ENCODE measurements at places on chromosomes 2 and 18.

DNA sequence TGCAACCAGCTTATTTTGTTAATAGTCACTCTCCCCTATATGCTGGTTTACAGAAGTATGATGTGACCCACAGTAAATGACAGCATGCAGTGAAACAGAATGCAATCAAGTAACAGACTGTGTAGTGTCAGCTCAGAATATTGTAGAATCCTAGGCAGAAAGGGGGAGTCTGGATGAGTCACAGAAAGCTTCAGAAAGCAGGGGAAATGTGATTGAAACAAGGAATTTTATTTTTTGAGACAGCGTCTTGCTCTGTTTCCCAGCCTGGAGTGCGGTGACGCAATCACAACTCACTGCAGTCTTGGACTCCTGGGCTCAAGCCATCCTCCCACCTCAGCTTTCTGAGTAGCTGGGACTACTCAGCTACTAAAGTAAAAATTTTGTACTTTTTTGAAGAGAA is 219.9 kb upstream of the FBXO11 start:
- DNase-seq = no peak

- DNase-seq = no peak
Measured at GRCh38 chr2:63249161-63249560, 198.5 kb downstream of the OTX1 start.

GRCh38 chr2:101265893-101266499 is 13.3 kb downstream of the CNOT11 start:
- no peak for DNase-seq

DNA sequence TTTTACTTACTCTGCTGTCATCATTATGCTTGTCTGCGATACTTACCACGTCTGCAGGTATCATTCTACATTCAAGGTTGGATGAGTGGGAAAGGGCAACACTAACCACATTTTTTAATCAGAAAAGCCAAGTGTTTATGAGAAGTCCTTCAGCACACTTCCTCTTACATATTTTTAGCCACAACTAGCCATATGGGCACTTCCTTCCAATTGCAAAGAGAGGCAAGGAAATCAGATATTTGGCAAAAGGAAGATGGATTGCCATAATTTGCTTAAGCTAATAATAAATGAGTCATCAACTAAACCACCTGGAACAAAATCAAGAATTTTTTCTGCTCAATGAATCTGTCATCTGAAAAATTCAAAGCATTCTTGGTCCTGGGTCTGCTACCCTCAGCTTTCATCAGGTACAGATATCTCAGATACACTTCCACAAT is 16.7 kb upstream of the MRO start:
- no peak for DNase-seq

- no peak for DNase-seq
Measured at GRCh38 chr2:125386074-125386473, 1269.9 kb upstream of the GYPC start.

DNA sequence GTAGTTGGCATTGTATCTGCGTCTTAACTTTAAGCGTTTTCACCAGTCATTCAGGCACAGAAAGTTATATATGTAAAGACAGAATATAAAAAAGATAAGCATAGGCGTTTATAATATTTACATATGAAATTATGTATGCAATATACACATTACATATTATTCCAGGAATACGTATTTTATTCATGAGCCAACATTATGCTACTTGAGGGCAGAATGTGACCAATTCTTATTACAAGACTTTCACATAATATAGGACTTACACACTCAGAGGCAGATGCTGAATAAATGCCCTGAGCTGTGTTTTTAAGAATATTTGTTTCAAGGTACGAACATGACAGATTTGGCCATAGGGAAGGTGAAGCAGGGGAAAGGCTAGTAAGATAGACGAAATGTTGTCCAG is 874.7 kb downstream of the NRXN1 start:
- DNase-seq = no peak

DNA sequence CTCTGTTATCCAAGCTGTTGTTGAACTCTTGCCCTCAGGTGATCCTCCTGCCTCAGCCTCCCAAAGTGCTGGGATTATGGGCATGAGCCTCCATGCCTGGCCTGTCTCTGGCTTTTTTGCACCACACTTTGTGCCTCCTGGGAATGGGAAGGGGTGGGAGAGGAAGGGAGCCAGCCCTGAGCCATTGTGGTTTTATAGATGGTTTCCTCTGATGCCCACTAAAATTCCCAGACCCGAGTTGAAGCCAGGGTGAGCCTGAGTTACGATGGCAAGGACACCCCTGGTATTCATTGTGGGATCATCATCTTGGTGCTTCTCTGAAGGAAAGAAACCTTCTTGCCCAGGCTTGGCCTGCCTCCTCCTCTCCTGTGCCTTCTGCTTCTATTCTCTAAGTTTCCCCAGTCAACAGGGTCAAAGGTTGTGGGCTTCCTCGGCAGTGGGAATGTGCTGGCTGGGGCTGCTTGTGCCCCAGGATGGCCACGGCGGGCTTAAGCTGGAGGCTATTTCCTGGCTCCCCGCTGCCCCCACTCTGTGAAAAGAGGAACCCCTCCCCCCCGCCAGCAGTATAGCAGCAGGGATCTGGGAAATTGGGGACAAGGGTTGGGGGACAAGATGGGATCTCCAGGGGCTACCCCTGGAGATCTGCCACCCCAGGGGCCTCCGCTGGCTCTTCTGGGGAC is 106.2 kb downstream of the STPG4 start:
- no peak for DNase-seq

DNA sequence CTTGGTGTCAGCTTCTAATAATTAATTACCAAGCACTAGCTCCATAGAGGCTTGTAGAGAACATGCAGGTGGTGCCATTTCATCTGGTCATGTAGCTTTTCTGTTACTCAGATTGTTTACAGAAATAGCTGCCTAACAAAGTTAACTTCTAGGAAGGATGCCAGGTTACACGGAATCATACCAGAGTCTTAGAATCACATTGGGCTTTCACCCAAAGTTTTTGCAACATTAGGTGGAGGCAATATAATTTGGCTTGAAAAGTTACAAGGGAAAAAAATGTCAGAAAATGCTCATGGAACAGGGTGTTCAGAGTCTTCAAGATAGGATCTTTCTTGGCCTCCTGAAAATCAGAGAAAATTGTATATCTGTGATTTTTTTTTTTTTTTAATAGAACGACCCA is 135.6 kb downstream of the ARHGAP15 start:
- no peak for DNase-seq

- DNase-seq = no peak
Measured at GRCh38 chr2:19990416-19990728, 467 bp upstream of the WDR35 start.

GRCh38 chr2:204039298-204039838 is 102.8 kb downstream of the ICOS start:
- DNase-seq = no peak

- no peak for DNase-seq
Measured at GRCh38 chr2:58502931-58503330, 261.8 kb upstream of the FANCL start.

DNA sequence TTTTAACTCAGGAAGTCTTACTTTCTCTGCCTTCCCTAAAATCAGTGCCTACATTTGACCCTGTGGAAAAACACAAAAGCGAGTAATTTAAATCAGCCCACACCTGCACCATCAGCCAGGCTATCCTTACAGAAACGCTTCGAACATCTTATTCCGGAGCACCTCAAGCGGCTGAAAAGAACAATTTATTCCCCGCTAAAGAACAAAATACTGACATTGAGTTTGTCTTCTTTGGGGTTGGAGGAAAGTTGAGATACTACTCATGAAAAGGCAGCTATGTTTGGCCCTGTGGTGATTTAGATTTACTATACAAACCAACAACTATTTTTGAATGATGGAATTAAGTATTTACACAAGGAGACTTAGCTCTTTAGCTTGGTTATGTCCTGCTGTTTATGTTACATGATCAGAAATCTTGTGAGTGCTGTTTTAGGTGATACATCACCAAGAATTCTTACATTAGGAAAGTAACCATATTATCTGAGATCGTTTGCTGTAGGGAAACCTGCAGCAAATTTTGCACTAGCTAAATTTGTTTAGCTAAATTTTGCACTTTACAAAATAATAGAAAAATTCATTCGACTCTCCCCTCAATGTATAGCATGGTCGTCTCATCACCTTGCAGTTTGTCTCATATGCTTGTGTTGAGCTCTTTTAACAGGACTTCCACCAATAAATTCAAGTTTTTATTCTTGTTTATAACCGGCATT is 158.8 kb upstream of the SIX2 start:
- DNase-seq = no peak

GRCh38 chr2:29236074-29236473 is 120.9 kb downstream of the CLIP4 start:
- no peak for DNase-seq

GRCh38 chr2:240304746-240305161 is 130.7 kb upstream of the GPC1 start:
- no peak for DNase-seq

DNA sequence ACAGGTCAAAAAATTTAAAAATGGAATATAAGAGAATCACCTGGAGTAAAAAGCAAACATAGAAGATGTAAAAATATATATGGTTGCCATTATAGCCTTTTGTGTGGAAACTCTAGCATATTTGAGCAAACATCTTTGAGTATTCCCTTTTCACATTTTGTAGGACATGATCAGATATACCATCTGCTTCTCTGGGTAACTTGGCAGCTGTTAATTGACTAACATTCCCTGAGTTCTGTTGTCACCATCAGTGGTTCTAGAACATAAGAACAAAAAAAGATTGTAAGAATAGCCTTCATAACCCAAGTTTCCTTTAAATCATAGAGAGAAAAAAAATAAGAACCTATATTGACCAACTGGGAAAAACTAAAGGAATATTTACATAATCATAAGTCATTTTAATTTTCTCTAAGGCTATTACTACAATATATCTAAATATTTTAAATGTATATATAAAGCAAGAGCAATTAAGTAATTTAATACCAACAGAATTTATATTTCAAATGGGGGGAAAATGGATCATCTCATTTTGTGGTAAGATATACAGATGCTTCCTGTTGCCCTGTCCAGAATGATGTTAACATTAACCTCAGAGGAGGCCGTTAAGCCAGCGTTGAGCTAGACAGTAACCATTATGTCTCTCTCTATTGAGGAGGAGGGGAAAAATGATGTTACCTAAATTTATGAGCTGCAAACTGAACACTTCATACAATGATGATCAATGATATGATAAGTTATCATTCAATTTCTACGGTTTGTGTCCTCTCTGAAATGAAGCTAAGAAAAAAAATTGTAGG is 9.8 kb upstream of the INO80D start:
- DNase-seq = no peak

- no peak for DNase-seq
Measured at GRCh38 chr2:154713675-154714074, 15.2 kb downstream of the KCNJ3 start.

- no peak for DNase-seq
Measured at GRCh38 chr2:232319803-232320442, 58.6 kb upstream of the ALPP start.

DNA sequence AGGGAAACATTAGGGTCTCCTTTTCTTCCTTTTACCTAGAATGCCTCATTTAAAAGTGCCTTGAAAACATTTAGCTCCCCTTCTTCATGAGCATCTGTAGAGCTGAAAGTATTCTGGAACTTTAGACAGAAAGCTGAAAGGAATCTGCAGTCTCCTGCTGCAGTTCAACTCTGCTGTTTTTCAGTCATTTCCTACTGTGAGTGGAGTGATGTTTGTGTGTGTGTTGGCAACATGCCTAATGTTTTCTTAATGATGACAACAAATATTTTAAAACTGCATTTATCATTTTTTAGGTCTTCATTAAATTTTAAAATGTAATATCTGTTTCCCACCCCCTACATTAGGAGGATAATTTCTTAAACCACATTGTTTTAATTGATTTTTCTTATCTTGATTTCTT is 66.6 kb downstream of the TWSG1 start:
- no peak for DNase-seq

- no peak for DNase-seq
Measured at GRCh38 chr2:54772110-54772509, 48.6 kb downstream of the EML6 start.

- no peak for DNase-seq
Measured at GRCh38 chr2:224798180-224798579, 82.0 kb upstream of the CCDC195 start.

- DNase-seq = no peak
Measured at GRCh38 chr2:163135256-163135655, 296.7 kb upstream of the KCNH7 start.

DNA sequence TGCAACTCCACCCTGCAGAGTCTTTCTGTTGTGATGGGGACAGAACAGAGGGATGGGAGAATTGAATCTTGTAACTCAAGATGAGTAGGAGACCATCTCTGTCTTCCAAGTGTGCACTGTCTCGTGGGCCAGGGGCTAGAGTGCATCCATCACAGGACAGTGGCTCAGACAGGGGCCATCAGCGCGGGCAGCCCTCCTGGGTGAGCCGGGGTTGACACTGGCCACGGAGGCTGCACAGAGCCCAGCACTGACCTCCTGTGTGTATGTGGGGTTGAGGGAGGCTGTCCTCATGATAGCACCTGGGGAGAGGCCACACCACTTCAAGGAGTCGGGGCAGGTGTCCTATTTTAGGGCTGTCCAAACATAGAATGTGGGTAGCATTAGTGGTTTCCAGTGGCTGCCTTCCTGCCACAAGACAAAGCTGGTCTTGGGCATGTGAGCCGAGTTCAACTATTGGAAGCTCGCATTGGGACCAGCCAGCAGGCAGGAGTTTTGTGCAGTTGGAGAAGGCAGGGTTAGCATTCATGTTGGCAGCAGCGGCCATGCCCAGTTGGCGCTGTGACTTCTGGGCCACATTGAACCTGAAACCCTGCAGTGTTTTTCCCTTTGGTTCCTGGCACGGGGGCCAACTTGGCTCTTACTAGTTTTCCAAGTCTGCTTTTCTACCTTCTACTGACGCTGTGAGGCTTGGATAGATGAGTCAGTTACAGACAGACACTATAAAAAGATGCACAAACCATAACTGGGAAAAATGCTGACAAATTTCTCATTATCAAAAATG is 45.3 kb downstream of the ACOXL start:
- no peak for DNase-seq

DNA sequence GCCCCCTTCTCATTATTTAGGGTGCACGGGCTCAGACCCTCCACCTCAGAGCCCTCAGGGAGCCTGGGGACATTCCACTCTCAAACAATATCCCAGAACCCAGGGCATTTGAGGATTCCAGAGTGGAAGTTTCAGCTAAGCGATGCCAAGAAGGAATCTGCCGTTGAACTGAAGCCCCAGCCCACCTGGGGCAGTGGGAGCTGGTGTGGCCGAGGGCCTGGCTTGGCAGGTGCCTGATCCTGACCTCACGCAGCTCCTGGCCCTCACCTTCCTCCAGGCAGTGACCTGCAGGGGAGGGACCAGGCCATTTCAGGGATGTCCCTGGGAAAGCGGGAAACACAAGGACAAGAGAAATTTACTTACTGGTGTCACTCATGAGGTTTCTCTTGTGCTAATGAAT is 58.2 kb downstream of the ACKR3 start:
- DNase-seq = no peak

DNA sequence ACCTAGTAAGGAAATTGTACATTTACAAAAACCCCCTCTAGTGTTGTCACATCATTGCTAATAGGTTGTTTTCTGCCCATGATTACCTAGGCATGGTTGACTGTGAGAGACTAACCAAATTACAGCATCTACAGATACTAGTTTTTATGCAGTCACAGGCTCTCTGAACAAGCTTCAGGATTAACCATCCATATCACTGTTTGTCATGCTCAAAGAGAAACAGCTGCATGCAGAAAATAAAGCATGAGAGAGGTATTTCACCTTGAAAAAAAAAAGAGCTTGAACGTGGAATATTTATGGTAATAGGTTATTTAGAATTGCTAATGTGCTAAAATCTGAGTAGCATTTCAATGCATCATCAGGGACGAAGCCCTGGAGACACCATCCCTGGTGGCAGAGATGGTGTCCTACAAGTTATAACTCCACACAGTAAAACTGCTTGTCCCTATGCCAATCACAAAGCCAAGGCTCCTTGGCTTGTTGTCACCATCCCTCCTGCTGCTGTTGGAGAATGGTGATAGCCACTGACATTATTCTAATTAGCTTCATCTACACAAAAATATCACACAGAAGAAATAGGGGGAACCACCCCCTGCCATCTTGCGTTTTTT is 5.4 kb downstream of the NEB start:
- DNase-seq = no peak

Data from cortex of kidney (tissue), 1 donor.